ENCODE measurements at places on chromosomes 1 and 21.
A peak's percentile ranks its signal among the peaks of the same experiment; 100 is the strongest.

- no peak for DNase-seq
Observed at GRCh38 chr1:30305519-30305918, 417.9 kb downstream of the MATN1 start.

- DNase-seq: no peak
Observed at GRCh38 chr1:32759997-32760623, 57.0 kb downstream of the YARS1 start.

GRCh38 chr1:181479137-181479745, 4.1 kb upstream of the CACNA1E start:
- DNase-seq: peak; percentile 65

DNA sequence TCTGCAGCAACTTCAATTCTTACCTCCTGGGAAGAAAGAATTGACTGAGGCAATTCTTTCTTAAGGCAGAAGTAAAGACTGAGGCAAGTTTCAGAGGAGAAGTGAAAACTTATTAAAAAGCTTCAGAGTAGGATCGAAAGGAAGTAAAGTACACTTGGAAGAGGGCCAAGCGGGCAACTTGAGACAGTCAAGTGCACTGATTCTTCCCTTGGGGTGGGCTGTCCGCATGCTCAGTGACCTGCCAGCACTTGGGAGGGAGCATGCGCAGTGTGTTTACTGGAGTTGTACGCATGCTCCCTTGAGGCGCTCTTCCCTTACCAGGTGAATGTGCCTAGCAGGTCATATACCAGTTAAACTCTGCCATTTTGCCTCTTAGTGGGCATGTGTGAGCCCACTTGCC, 55.3 kb upstream of the NBPF3 start:
- peak; percentile 89 for DNase-seq

- DNase-seq: no peak
Observed at GRCh38 chr21:27564684-27565301, 597.9 kb upstream of the ADAMTS5 start.

GRCh38 chr1:27763358-27763757, 9.7 kb upstream of the STX12 start:
- DNase-seq: no peak

GRCh38 chr1:27601771-27602461, 2.0 kb downstream of the AHDC1 start:
- DNase-seq: peak; percentile 39
